ENCODE measurements at places on chromosomes 2 and 18.

DNA sequence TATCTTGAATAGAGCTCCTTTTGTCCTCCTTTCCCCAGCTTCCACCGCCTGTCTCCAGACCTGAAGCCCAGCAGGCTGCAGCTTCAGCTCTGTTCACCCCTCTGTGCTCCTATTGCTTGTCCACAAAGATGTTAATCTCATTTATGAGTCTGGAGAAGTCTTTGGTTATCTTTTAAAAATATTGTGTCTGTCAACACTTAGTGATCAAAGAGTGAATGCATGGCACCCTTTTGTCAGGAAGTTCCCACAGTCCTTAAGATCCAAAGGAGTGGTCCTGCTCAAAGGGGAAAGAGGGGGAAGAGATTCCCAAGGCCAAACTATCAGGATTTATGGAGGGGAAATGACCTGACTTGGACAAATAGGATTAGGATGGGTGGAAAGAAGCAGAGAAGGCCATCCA lies 118.9 kb downstream of the ACAA2 start:
- DNase-seq = no peak

DNA sequence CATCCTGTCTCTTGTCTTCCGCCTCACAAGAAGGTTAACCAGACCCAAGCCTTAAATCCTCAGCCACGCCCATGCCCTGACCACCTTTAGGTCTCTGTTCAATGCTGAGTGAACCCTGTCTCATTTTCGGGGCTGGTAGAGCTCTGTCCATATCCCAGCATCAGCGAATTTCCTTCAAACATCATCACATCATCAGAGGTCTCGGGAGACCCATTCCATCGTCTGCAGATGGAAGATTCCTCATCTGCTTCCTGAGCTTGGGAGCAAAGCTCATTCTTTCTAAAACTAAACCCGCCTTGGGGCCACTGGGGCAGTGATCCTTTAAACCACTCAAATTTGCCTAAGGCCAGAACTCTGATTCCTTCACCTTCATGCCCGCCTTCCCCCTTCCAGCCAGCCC lies 173.7 kb downstream of the TTC32 start:
- no peak for DNase-seq

GRCh38 chr18:10760986-10761385 lies 235.2 kb downstream of the NAPG start:
- DNase-seq = no peak

DNA sequence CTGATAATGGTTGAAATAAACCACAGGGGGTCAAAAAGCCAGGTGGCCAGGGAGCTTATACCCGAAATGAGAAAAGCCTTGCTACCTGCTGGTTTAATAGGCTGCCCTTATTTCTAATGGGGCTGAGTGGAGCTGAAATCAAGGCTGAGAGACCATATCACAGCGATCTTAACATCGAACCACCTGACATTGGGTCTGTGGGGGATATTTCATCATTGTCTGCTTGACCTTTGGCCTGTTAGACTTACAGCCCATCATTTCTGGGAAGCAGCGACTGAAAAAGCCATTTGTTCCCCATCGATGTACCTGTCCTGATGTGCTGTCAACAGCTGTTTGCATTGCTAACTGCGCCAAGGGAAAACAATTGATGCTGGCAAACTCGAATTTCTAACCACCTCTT lies 199.7 kb upstream of the SLC14A2 start:
- no peak for DNase-seq

- DNase-seq = no peak
Observed at GRCh38 chr2:207423886-207424285, 105.9 kb upstream of the CREB1 start.

DNA sequence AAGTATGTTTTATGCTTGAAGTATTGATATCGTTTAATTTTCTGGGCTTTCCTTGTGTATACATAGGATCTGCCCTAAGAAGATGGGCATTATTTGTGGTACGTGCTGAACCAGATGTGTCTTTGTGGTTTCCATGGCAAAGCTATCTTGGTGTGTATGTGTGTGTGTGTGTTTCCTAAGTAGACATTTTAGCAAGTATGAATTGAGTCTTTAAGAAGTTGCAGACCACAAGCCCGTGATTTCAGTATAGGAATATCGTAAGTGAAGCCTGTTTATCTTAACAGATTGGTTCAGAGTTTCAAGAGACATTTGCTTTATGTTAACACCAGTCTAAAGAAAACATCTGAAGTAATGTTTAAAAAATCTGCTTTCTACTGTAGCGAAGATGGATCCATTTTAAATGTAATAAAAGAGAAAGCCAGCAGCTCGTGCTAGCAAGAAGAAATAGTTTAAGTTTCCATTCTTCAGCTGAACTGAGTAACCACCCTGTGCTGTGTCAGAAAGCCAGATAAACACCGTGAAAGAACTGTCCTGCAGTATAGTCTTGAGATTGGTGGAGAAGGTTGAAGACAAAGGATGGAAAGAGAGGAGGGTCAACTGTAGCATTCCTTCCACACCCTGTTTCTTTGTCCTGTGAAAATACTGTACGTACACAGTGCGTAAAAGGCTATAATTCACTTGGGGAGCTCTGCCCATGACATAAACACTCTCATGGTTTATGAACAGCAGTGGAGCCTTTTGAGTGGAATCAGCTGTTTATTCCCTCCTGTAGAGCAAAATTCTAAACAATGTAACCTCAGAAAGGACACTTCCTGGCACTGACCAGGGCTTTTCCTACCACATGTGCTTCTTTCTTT lies 91.9 kb upstream of the FOSL2 start:
- no peak for DNase-seq

GRCh38 chr18:49747876-49748275 lies 65.5 kb downstream of the ACAA2 start:
- DNase-seq = no peak

DNA sequence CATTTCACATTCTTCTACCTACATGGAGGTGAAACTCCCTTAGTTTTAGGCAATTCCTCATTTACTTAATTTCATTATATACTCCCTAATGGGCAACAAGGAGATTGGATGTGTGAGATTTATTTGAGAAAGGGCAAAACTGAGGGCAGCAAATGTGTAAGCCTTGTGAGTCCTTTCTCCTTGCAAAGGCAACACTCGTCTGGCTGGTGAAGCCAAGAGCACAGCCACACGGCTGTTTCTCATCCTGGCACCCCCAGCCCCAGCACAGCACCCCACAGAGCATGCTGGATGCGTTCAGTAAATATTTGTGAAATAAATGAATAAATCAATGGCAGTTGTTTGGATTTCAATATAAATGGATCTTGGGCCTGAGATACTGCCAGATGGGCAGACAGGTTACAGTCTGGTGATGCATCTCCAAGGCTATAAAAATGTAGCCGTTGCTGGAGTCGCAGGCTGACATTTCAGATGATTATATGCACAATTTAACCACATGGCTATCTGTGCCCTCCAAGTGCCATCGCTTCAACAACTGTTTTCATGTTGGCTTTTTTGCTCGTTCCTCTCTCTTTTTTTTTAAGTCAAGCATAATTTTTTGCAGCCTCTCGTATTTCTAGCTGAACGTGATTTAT lies 154.1 kb upstream of the REV1 start:
- no peak for DNase-seq
